ENCODE measurements at places on chromosomes 1 and 21.

GRCh38 chr1:32806910-32807523, 10.1 kb downstream of the YARS1 start:
- no peak for DNase-seq

- no peak for DNase-seq
These were observed 68.2 kb downstream of the TMEM53 start for GRCh38 chr1:44605914-44606615.

GRCh38 chr1:164563721-164564360, 4.9 kb downstream of the PBX1 start:
- DNase-seq: no peak

- DNase-seq: no peak
These were observed 135.4 kb downstream of the LMO4 start for GRCh38 chr1:87464022-87464490.

DNA sequence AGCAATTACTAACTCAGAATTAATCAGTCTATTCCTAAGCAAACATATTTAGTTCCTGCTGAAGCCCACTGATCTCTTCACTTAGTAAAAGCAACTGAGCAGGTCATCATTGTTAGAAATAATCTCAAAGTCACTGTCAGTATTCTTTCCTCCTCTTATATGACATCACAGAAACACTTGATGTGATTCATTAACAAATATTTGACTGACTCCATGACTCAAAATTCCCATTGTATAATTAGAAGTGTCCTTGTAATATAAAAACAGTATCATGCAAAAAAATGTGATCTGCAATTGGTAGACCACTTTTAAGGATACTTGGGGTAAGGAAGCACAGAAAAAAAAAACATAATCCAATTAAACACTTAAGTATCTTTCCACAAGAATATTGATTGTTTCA, 194.4 kb downstream of the DPYD start:
- DNase-seq: no peak

GRCh38 chr1:20089328-20090077, 19.5 kb downstream of the PLA2G5 start:
- no peak for DNase-seq

GRCh38 chr21:32356874-32357395, 35.9 kb downstream of the URB1 start:
- DNase-seq: no peak

DNA sequence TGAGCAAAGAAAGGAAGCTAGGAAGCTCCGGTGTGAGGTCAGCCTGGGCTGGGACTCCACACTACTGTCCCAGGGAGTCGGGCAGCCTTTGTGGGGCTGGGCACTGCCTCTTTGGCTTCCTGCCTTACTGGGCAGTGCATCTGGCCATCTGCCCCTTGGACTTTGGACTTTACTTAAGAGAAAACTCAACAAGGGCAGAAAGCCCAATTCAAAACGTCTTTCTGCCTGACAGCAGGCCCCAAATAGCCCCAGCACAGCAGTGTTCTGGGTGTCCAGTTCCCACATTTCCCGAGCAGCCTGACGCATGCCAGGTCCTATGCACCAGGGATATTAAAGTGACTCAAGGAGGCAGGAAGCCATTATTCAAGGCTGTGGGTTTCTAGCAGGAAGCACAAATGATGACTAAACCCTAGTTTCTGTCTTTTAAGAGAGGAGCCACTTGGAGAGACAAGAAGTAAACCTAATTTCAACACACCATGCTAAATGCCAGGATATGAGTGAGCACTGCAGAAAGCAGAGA, 37.9 kb upstream of the EDEM3 start:
- no peak for DNase-seq

DNA sequence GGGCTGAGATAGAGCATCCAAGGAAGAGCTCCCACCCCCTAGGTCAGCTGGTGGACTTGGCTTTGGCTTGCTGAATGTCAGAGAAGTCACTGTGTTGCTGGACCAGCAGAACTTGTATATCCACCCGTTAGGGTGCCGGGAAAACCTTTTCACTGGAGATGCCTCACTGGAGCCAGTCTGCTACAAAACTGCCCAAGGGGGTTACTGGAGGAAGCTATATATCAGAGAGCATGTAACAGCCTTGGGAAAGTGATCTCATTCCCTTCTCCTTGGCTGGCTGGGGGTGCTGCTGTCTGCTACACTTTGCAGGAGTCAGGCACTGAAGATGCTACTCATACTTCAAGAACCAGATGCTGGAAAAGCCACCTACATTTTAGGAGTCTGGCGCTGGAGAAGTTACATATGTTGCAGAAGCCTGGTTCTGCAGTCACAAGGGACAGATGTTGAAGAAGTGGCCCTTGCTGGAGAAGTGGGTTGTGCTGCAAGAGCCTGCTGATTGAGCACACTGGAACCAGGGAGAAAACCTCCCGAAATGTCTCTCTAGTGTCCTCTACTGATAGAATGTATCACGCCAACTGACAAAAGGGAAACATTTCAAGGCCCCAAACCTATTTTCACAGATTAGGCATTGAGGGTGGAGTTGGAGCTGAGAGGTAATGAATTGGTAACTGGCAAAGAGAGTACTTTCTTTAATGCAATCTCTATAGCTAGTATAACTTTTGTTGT, 250.6 kb downstream of the SPATA17 start:
- DNase-seq: no peak

- DNase-seq: no peak
These were observed 37.5 kb upstream of the WLS start for GRCh38 chr1:68269637-68270430.

DNA sequence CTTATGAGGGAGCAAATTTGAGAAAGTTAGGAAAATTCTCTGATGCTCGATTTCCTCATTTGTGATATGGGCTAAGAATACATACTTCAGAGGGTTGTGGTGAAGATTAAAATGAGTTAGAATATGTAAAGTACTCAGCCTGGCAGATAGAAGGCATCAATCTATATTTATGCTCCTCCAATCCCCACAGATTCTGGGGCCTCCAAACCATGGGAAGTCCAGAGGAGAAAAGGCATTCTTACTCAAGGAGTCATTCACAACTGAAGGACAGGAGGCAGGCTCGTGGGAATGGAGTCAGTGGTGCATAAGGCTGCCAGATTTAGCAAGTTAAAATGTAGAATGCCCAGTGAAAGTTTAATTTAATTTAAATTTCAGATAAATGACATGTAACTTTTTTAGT, 330.0 kb upstream of the POU3F1 start:
- no peak for DNase-seq

DNA sequence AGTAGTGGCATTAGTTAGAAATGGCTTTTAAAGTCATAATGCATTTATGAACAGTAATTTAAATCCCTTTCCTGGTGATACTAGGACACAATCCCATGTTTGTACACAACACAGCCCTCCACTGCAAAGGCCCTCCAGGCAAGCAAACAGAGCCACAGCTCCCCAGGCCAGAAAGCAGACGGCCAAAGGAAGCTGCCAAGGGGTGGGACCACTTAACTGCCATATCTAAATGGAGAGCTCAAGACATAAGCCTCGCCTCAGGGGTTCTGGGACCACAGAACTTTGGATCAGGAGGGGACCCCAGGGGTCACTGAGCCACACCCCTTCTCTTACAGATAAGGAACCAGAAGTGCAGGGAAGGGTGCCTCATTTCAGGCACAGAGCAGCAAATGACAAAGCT, 189.7 kb downstream of the KCNH1 start:
- DNase-seq: no peak

DNA sequence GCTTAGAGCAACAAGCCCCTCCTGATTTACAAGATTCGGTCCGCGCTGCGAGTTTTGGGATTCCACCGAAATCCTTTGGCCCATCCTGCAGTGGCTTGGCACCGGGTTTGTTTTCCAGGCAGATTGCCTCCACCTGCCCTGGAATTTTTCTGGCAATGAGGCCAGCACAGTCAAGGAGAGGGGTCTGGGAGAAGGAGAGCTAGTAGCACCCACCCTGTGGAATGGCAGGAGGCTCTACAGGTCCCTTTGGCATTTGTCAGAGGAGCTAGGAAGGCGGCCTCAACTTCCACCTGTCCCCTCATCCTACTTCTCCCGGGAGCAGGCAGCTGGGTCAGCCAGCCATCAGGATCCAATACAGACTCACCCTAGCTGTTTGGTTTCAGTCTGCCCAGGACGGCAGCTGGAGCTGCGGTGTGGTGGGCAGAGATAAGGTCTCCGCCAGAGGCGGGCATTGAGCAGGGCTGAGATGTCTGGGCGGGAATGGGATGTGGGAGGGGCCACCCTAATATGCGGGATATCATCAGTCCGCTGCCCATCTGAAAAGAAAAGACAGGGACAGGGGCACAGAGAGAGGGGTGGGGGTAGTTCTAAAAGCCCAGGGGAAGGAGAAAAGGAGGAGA, 37.8 kb upstream of the PRELP start:
- no peak for DNase-seq

GRCh38 chr1:55210990-55211801, 4.0 kb downstream of the USP24 start:
- no peak for DNase-seq

DNA sequence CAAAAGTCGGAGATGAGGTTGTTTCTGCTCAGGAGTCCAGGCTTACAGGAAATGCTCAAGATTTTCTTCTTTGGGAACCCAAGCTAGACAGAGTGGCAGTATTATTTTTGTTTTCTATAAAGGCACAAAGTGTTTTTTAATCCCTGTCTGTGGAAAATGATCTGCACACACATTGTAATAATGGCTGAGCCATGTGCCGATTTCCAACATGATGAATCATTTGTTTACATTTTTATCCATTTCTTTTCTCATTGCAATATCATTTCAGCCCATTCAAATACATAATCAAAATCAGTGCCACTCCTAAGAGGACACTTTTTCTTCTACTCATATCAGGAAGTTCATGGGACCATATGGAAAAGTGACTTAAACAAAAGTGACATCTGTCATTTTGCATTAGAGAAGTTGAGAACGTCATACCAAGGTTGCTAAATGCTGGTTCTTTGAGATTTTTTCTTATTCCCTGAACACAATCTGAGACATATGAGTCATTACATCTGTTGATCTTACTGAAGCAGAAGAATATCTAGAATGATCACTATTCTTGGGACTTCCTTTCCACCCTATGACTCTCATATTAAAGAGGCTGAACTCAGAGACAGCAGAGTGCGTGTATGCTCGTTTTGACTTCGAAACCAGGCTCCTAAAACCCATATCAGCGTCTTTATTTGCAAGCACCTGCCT, 44.9 kb downstream of the ACTA1 start:
- DNase-seq: no peak

GRCh38 chr1:53400761-53401674, 58.2 kb upstream of the DMRTB1 start:
- no peak for DNase-seq

GRCh38 chr1:201945157-201945556, 1.2 kb downstream of the LMOD1 start:
- DNase-seq: no peak

DNA sequence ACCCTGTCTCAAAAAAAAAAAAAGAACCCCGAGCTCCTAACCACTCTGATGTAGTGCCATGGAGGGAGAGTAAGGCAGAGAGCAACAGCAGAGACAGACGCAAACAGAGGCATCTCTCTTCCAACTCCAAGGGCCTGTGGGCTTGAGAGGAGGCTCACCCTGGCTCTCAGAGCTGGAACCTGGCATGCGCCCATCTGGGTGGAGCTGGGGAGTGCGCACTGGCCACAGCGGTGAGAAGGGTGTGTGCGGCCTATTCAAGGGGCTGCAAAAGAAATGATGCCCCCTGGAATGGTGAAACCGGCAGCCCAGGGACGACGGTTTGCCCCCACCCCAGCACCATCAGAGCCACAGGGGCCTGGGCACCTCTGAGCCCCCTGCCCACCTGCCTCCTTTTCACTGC, 17.6 kb downstream of the COL8A2 start:
- DNase-seq: no peak

DNA sequence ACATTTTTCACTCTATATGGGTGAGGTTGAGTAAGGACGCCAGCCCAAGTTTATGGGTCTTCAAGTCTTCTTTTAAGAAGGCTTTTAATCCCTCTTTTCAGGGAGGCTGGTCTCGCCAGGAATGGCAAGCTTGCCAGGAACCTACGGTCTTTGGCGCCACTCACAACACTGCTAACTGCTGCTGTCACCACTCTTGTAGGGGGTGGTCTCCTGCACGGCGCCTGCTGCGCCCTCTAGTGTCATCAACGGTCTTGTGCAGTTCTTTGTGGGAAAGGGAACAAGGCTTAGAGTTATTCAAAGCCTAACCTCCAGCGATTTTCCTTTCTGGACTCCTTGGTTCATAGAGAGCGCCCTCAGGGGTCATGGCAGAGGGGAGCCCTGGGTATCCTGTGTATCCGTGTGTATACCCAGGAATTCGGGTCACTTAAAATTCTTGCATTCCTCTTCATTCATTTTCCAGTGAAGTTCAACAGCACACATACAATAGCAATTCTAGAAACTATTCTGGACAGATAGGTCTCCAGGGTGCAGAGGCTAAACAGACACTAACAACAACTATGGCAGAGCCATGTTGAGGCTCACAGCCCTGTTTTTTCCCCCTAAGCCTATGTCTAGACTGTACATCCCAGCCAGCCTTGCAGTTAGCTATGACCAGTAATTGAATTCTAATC, 392.8 kb upstream of the CAMK1G start:
- no peak for DNase-seq

DNA sequence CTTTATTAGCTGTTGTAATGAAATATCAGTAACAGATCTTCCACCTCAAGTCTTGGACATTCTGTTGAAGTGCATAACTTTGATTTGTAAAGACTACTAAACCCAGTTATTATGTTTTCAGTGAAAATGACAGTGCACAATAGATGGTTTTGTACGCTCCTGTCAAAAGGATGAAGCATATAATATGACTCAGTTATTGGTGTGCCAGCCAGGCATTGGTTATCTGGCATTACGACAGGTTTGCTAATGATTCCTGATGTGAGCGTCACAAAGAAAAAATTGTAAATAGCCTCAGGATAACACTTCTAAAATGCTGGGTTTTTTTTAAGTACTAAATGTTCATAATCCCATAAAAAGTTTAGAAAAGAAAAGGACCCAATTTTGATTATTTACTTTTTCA, 147.9 kb downstream of the MAGI3 start:
- no peak for DNase-seq

DNA sequence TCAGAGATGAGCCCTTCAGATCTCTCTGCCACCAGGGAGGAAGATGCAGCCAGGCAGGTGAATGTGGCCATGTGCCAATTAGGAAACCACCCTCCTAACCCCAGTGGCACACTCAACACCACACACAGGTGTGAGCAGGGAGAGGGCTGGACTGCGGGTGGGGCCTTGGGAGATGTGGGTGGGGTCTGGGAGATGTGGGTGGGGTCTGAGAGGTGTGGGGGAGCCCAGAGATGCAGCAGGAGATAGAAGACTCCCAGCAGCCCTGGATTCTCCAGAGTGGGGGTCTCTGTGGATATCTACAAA, 43.2 kb upstream of the COL6A1 start:
- no peak for DNase-seq

GRCh38 chr1:147570907-147571306, 29.6 kb downstream of the BCL9 start:
- DNase-seq: no peak

Measured in D721Med (cell line).